Effector memory CD8-positive, alpha-beta T cell (primary cell): ENCODE measurements at places on chromosomes 13 and 19.

- no peak for DNase-seq
These were observed 19.1 kb downstream of the TMEM150B start for GRCh38 chr19:55305983-55306562.

- no peak for DNase-seq
These were observed 3.7 kb downstream of the ITM2B start for GRCh38 chr13:48236528-48237353.

DNA sequence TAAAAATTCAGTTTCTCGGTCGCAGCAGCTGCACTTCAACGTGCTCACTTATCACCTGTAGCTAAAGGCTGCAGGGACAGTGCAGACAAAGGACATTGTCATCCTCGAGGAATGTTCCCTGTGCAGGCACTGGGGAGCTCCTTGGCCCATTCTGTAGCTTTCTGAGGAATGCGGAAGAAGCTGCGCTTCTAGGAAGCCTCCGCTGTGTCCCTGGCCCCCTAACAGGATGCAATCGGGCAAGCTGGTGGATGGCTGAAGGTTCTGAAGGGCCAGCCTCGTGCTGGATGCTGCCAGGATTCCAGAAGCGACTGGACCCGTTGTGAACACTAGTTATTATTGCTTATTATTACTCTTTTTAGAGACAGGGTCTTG lies 8.1 kb downstream of the ANO8 start:
- DNase-seq: no peak

- no peak for DNase-seq
These were observed 12.6 kb downstream of the DNASE2 start for GRCh38 chr19:12868540-12869112.

DNA sequence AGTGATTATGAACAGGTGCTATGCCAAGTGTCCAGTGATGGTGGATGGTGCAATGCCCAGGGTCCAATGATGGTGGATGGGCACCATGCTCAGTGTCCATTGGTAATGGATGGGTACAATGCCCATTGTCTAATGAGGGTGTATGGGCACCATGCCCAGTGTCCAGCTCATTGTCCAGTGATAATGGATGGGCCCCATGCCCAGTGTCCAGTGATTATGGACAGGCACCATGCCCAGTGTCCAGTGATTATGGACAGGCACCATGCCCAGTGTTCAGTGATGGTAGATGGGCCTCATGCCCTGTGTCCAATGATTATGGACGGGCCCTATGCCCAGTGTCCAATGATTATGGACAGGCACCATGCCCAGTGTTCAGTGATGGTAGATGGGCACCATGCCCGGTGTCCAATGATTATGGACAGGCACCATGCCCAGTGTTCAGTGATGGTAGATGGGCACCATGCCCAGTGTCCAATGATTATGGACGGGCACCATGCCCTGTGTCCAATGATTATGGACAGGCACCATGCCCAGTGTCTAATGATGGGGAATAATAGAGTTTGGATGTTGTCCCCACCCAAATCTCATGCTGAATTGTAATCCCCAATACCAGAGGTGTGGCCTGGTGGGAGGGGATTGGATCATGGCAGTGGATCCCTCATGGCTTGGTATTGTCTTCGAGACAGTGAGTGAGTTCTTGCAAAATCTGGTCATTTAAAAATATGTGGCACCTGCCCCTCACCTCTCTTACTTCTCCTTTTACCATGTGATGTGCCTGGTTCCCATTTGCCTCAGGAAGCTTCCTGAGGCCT lies 87.8 kb downstream of the ANKRD10 start:
- DNase-seq: no peak

GRCh38 chr19:40213251-40213829 lies 4.8 kb downstream of the TTC9B start:
- DNase-seq: no peak

DNA sequence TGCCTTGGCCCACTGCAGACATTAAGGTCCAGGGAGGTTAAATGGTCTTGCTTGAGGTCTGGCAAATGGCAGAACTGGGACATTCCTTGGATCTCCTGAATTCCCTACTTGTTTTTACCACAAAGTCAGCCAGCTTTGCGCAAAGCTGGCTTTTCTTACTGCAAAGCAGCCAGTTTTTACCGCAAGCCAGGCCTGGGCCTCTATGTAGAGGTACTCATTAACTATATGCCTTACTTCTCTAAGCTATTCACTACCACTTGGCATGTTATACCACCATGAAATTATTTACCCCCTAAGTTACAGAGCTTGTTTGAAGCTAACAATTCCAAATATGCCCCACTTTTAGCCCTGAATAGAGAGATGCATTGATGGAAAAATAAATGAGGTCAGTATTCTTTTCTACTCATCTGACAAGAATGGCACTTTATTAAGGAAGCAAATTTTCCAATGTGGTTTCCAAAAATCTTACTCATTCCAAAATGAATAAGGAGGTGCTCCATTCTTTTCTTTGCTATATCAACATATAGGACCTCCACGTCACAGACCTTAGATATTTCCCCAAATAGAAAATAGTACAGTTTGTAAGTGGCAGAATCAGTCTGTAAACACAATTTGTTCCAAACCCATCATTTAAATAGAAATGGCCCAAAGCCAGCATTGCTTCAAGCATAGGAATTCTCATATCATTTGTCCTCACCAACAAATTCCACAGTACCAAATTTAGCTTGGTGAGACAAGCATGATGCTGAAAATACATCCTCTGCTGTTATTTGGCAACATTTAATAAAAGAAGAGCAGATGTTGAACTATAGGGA lies 143.9 kb upstream of the TSC22D1 start:
- DNase-seq: no peak

- no peak for DNase-seq
These were observed 523.1 kb downstream of the DCT start for GRCh38 chr13:93956426-93956825.

GRCh38 chr19:53998223-53998622 lies 6.8 kb downstream of the CACNG6 start:
- DNase-seq: no peak

DNA sequence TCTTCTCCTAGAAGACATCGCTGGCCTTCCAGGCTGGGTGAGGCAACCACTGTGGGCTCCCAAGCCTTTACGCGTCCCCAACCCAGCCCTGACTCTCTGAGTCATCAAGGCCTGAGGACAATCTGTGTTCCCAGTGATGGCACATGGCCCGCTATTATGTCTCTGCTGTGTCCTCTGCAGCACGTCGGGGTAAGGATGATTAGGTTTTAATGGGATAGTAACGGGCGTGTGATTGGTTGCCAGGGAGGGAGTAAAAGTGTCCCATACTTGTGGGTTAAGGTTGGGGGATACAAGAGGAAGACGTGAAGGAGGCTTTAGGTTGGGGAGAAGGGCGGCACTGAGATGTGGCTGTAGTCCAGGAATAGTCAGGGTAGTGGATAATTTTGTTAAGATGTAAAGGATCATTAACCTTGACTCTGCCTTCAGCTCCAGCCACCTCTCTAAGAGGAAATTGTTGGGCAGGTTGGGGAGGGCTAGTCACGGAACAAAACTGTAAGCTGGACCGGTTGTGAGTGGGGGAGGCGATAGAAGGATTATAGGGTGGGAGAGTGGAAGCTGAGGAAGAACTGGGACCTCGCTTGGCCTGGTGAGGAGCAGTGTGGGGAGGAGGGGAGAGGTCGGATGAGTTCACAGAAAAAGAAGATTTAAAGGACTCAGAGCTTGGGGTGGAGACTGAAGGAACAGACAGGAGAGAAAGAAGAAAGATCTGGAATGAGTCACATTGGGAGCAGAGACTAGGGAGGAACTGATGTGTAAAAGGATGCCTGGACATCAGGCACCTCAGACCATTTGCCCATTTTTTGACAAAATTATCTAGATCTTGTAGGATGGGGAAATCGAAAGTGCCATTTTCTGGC lies 27.9 kb upstream of the IGFL1 start:
- no peak for DNase-seq

DNA sequence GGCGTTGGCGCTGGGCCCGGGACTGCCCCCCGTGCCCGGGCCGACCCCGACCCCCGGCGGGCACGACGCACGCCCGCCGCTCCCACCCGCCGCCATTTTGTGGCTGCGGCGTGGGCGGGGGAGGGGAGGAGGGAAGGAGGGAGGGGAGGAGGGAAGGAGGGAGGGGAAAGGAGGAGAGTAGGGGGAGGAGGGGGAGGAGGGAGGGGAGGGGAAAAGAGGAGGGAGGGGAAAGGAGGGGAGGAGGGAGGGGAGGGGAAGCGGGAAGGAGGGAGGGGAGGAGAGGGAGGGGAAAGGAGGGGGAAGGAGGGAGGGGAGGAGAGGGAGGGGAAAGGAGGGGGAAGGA lies at the start of gene BTBD2:
Gene BTBD2 (minus strand): TSS at position 107 of the 343 bp plus-strand sequence. CDS start 11 bp downstream, at position 96.
- DNase-seq: no peak

- no peak for DNase-seq
These were observed 55.6 kb downstream of the RCBTB2 start for GRCh38 chr13:48477191-48477855.

DNA sequence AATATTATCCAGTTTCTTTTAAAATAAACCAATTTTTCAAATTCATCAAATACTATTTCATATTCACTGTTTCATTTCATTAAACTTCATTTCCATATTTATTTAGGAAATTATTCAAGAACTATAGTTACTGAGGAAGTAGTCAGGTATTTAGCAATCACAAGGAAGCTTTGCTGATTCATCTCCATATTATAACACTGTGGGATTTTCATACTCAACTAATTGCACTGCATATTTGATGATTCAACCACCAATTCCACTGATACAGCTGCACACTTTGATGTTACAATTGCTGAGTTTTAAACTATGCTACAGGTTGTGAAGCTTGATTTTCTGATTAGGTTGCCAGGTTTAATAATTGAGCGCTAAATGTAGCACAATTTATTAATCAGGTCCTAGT lies 556.8 kb upstream of the SLITRK1 start:
- DNase-seq: no peak

- no peak for DNase-seq
These were observed 355.2 kb downstream of the KCNRG start for GRCh38 chr13:50370303-50370950.

- DNase-seq: no peak
These were observed 1763.3 kb upstream of the MIR17HG start for GRCh38 chr13:89584058-89584620.

GRCh38 chr19:43430142-43430710 lies 15.5 kb downstream of the TEX101 start:
- peak; percentile 14 for DNase-seq

DNA sequence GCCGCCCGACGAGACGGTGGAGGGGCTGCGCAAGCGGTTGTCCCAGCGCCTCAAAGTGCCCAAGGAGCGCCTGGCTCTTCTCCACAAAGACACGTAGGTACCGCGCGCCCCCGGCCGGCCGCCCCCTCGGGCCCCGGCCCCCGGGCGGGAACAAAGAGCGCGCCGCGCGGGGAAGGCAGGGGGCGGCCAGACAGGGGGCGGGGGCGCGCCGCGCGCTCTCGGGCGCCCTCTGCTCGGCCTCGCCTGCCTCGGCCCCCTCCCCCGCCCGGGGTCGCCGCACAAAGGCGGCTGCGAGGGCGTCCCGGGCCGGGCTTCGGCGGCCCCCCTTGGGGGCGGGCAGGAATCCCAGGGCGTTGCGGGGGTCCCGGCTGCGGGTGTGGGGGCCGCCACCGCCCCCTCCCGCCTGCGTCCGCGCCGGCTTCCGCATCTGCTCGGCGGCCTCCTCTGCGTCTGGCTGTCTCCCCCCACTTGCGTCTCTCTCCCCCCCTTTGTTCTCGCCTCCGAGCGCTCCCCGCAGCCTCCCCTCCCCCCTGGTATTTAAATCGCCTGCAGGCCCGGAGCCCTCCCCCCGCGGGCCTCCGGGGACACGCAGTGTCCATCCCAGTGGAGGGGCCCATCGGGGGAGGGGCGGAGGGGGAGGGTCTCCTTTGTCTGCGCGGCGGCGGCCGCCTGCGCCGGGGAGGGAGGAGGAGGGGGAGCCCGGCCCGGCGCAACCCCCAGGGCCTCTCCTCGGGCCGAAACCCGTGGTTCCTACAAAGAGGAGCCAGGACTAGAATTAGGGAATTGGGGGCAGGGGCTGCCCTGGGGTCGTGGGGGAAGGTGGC lies 2.3 kb downstream of the MIDN start:
- DNase-seq: peak; percentile 65

DNA sequence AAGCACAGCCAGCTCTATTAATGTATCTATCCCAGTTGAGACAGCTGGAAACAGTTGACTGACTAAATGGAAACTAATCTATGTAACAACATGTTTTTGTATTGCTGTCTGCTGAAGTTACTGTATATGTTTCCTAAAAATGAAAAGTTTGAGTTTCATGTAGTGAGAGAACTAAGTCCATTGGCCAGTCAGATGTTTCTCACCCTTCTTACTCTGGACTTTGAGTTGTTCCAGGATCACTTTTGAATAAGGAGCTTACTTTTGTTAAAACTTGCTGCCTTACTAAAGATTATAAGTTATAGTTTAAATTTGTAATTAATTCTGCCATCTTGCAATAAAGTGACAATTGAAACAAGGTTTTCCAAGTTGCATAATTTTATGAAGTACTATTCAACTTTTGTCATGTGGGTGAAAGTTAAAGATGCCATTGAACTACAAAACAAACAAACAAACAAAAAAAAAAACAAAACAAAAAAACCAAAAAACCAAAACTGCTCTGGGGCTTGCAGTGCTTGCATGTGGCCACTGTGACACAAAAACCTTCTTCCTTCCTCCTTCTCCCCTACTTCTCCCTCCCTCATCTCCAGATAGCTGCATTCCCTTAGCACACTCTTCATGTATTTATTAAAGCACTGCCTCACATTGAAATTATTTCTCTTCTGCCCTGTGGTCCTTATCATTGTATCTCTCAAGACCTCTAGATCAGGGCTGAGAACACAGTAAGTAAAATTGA lies 15.3 kb downstream of the WDFY2 start:
- DNase-seq: no peak

DNA sequence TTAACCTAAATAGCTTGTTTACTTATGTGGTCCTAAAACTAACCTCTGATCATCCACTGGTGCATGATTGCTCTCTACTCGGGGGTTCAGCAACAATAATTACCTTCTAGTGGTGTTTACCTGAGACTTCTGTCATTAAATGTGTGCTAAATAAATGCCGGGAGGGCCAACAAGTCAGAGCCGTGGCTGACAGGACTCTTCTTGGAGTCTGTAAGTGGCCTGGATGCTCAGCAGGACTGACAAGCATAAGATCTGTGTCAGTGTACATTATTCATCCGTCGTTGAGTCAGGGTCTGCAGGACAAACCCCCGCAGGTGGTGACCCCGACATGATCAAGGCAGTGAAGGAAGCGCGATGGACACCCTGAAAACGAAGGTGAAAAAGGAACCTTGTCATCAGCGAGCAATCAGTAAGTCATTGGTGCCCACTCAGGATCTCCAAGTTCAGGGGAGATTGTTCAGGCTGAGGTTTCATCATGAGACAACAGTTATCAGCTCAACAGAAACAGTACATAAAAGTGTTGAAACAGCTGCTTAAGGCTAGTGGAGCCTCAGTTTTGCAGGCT lies 1466.9 kb downstream of the UQCRFS1 start:
- DNase-seq: no peak

GRCh38 chr13:104616990-104617389 lies 1550.8 kb upstream of the SLC10A2 start:
- no peak for DNase-seq

- no peak for DNase-seq
These were observed at the start of gene HTR2A for GRCh38 chr13:46896341-46897137. Gene HTR2A (minus strand): TSS chr13:46897053. CDS start chr13:46895906, 1,147 bp downstream.

- no peak for DNase-seq
These were observed 131.8 kb downstream of the IRS2 start for GRCh38 chr13:109654341-109655205.
